ENCODE measurements at places on chromosomes 1 and 21.

GRCh38 chr1:11168731-11169130 is 20.4 kb upstream of the ANGPTL7 start:
- no peak for DNase-seq

- no peak for DNase-seq
Observed at GRCh38 chr1:26739329-26739914, 43.6 kb downstream of the ARID1A start.

DNA sequence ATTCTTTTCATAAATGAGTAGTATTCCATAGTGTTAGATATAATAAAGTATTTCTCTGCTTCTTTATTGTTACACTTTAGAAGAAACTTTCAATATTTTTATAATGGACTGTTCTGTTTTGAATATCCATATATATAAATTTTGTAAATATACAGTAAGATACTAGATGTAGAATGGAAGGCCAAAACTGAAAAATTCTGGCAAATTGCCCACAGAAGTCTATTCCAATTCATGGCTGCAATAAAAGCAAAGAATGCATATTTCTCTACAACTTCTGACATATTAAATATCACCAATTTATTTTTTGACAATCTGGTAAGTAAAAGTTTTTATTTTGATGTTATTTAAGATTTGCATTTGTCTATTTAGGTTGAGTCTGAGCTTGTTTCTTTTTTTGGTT is 532.5 kb downstream of the NCAM2 start:
- no peak for DNase-seq

DNA sequence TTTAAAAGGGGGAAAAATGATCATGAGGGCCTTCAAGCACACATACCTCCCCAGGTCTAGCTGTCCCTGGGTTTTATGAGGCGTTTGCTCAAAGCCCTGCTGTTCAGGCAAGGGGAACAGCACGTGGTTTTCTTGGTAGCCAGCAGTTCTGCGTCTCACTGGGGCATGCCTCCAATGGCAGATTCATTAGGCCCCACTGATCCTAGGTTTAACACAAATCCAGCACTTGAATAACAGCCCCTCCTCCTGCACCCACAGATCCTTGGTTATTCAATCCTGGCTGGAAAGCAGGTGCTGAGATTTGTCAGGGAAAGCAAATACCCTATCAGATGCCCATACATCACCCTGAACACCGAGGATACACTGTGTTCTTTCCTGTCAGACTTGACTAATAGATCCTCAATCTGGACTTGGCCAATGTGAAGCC is 106.4 kb downstream of the ZC3H11B start:
- no peak for DNase-seq

- DNase-seq, result no peak
Observed at GRCh38 chr1:182317611-182318161, 73.9 kb downstream of the GLUL start.

GRCh38 chr1:46936788-46937187 is 4.5 kb downstream of the CYP4A11 start:
- no peak for DNase-seq

- DNase-seq, result no peak
Observed at GRCh38 chr1:205600085-205600484, 31.7 kb downstream of the ELK4 start.

DNA sequence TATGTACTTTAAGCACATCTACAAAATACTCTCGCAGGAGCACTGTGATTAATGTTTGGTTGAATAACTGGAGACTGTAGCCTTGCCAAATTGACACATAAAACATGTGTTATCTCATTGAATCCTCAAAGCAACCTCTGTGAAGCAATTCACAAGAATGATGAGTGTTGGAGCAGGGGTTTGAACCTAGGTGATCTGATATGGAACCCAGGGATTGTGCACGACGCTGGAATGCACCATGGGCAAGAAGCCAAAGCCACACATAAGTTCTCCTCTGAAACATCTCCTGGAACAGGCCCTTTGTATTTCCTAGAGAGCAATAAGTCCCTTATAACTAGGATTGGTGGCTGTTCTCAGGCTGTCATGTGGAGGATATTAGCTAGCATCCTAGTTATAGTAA is 124.6 kb upstream of the IVNS1ABP start:
- DNase-seq, result no peak

DNA sequence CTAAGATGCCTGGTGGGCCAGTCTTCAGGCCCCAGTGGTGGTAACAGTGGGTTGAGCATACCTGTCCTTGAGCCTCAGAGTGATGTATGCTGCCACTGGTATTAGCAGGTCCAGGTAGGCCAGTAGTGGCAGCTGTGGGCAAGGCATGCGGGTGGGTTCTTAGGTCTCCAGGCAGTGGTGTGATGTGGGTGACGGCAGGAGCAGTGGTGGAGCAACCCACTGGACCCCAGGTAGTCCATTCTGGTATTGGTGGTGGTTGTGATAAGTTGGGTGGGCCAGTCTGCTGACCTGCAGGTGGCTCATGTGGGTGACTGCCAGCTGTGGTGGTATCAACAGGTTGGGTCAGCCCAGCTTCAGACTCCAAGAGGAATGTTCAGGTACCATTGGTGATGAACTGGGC is 165.0 kb upstream of the GORAB start:
- DNase-seq, result no peak

DNA sequence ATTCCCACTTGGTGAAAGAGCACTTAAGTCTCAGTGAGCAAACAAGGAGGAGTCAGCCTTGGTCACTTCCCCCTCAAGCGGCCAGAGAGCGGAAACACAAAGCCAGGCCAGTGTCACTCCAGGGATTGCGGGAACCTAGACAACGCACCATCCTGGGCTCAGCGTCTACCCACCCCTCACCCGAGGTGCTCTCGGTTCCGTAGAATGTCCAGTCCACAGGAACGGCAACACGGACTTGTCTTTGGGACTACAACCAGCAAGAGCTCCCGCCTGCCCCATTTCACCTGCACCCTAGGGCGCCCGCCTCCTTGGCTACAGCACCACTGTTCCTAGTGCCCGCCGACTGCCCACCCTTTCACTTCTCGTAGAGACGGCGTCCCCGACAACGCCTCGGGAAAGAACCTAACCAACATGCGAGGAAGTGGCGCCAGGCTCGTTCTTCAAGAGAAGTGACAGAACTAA is 509 bp downstream of the GDAP2 start:
- DNase-seq, result no peak

- no peak for DNase-seq
Observed at GRCh38 chr1:175572932-175573868, 170.2 kb downstream of the TNR start.

GRCh38 chr1:43214501-43215444 is 42.6 kb downstream of the CFAP57 start:
- DNase-seq, result no peak

GRCh38 chr1:14924455-14925331 is 228.9 kb upstream of the TMEM51 start:
- peak; percentile 73 for DNase-seq

DNA sequence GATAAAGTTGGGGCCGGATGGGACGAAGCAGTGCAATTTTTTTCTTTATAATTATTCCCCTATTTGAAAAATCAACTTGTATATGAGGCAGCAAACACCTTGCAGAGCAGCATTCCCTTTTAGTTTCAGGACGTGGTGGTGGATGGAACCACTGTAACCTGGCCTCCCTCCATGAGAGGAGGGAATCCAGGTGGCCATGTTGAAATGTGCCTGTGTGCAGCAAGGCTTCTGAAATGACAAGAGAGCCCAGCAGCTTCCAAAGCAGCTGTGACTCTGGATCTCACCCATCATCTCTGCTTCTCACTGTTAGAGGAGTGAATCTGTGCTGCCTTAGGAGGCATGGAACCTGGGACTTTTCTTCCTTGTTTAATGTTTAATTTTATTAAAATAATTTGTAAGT is 42.3 kb downstream of the NFIA start:
- no peak for DNase-seq

DNA sequence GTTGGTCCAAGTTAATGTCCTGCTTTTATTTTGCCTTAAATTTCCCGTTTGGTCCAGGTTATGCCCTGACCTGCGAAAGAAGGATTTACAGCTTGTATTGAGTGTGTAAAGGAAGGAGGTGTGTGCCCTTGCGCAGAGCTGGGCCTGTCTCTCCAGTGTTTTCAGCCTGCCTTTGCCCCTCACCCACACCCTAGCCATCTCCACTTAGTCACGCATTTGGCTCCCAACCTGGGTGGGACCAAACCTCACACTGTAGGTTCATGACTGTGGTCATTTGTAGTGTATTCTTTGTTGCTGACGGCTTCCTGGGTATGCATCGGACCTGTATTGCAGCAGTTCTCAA is 572 bp upstream of the SRSF10 start:
- no peak for DNase-seq

- no peak for DNase-seq
Observed at GRCh38 chr1:89890085-89890752, 69.4 kb downstream of the LRRC8D start.

GRCh38 chr1:901108-901859 is 22.4 kb upstream of the SAMD11 start:
- DNase-seq, result no peak
